ENCODE measurements at places on chromosomes 1 and 21. TPM values are rescaled to one million over a fixed set of nuclear protein-coding genes. Genes with fewer than 3 reads are reported as not detected.

DNA sequence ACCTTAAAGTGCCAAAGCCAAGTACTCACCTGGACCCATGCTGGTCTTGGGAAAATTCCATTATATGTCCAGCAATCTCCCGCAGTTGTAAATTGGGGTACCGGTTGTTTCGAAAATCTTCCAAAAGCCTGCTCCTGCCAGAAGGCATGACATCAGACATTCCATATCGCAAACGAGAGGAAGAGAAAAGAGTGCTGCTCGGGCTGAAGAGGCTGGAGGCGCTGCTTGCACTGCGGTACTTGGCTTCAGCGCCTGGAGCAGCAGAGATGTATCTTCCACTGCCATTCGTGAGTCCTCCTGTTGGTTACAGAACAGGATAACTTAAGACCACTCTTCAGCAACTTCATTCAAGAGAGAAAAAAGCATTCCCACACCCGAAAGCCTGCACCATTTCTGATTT lies 45.1 kb upstream of the SDC3 start:
- DNase-seq = no peak

DNA sequence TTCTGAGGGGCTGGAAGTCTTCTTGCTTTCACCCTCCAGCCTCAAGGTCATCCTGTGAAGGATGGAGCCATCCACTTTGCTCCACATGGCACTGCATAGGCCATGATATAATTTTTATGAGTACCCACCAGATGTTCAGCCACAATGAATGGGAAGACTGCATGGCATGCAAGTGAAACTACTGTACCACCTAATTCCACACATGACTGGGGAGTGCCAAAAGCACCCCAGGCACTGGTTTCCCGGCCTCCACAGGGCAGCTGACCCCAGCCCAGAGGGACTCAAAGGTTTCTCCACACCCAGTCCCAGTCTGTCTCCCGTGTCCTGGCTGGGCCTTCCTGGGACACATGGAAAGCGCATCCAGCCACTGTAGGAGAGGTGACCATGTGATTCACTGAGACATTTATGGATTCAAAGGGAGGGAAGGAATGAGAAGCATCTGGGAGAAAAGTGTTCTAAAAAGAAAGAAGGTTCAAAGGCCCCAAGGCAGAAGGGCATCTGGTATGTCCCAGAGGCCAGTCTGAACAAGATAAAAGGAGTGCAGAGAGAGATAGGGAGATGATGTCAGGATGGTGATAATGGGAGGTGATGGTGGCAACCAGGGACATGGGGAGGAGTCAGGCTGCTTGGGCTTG lies 12.1 kb downstream of the RHOU start:
- no peak for DNase-seq

GRCh38 chr1:207965392-207966387 lies 54.8 kb upstream of the CD34 start:
- no peak for DNase-seq

DNA sequence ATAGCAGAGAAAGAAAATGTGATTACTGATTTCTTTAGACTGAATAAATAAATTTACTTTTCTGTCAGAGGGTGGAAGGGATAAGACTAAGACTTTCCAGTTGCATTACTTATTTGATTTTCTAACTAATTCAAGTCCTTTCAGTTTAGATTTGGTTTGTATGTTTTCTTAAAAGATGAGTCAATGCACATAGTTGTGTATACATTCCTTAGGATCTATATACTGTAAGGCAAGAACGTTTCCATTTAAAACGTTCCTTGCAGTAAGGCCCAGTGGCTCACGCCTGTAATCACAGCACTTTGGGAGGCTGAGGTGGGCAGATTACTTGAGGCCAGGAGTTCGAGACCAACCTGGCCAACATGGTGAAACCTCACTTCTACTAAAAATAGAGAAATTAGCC lies 14.5 kb upstream of the SERTAD4 start:
- DNase-seq = no peak

DNA sequence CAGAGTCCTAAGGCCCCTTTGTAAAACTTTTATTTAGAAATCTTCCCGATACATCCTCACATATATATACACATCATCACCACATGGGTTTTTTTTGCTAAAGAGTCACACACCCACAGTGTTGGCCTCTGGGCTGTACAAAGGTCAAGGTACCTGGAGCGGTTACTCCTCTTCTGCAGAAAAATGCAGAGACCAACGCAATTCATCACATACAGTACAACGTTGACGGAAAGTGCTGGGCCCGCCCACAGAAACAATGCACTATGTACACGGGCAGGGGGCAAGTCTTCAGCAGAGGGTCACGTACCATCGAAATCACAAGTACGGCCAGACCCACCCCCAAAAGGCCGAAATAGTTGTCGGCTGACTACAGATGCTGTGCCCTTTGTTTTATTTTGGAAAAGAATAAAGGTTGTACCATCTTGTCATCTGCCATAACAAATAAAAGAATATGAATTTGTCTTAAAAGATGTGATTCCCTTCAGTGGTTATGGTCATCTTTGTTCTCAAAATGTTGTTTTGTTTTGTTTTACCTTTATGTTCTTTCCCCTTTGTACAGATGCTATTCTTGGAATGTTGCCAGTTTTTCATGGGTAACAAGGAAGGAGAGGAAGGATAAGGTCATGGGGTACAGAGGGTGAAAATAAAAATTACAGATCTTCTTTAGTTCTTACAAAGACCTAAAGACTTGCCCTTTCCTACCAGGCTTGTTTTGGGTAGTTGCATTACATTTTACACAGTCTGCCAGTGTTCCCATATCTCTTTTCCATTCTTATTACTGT lies 15.6 kb downstream of the TAL1 start:
- no peak for DNase-seq

DNA sequence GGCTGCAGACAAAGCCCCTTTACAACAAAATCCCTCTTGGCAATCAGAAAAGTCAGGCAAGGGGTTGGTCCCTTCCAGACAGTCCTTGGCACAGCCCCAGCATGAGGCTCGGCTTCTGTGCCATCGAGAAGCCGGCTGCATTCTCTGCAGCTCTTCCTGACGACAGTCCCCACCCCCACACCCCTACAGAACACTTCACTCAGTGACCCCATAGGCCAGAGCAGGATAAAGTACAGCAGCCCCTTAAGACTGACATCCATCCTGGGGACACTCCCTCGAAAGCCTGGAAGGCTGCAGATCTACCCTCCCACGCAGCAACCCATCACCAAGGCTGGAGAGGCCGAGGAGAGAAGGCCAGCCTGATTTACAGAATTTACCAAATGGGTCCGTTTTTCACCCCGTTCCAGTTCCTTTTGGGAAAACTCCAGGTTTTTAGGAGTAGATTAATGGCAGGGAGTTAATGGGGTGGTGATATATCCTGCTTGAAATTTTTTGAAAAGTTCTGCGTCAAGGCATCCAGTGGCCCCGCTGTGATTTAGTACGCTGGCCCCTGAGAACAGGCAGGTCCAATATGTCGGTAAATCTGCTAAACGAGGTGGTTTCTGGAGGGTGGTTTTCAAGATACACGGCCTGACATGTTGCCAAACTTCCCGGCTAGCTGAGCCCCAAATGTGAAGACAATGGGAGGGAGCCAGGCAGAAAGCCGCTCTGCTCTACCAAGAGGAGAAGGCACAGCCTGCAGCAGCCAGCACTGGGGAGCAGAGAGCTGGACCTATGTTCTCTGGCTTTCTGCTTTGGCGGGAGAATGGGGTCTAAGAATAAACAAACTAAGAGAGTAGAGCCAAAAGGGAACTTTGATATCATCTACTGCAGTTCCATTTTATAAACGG lies 81.7 kb downstream of the SSBP3 start:
- DNase-seq = no peak

GRCh38 chr1:10901891-10902805 lies 105.7 kb upstream of the CASZ1 start:
- DNase-seq = peak; percentile 55

DNA sequence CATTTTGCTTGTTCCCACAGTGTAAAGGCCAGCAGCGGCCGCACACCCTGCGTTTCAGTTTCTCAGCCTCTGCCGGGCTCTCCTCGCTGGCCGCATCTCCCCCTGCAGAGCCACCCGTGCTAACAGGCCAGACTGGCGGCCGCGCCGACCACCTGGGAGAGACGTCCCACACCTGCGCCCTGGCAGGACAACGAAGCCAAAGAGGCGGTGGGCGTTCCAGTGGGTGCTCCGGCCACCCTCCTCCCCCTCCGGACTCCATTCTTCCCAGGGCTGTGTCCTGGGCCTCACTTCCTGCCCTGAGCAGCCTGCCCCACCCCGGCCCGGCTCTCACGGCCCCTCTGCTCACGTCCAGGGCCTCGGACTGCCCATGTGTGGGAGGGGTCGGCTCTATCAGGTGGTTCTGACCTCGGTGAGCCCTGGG lies 31.9 kb upstream of the SLC19A1 start:
- DNase-seq = no peak

DNA sequence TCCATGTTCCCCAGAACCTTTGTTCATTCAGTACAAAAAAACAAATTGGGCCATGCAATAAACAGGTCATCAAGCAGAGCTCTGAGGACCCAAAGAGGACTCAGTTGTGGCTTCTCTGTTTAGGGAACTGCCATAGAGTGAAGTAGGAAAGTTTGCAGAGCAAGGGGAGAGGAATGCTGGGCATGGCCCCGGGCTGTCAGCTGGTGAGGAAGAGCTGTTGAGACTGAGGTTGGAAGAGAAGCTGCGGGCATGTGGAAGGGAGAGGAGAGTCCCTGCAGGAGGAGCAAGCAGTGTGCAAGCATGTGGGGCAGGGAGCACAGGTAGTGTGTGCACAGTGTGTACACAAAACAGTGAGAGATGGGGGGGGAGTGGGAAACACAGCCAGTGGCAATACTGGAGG lies 71.8 kb downstream of the NTPCR start:
- DNase-seq = no peak

- DNase-seq = no peak
Measured at GRCh38 chr1:32485554-32486255, 20.8 kb downstream of the ZBTB8B start.

GRCh38 chr1:20848162-20848561 lies 61.1 kb upstream of the HP1BP3 start:
- DNase-seq = no peak

- no peak for DNase-seq
Measured at GRCh38 chr1:243213045-243213787, 41.9 kb downstream of the CEP170 start.

GRCh38 chr1:147781056-147781471 lies 20.7 kb upstream of the GJA5 start:
- DNase-seq = no peak

Gene SRGAP2B
- total RNA-seq = 41.2 TPM

Gene THEM4
- 6.9 TPM for total RNA-seq

Gene GCSAML
- not detected for total RNA-seq

Gene RHBG
- total RNA-seq = not detected

Data from chondrocyte (in vitro differentiated cells).